ENCODE measurements at places on chromosomes 5 and 9.

DNA sequence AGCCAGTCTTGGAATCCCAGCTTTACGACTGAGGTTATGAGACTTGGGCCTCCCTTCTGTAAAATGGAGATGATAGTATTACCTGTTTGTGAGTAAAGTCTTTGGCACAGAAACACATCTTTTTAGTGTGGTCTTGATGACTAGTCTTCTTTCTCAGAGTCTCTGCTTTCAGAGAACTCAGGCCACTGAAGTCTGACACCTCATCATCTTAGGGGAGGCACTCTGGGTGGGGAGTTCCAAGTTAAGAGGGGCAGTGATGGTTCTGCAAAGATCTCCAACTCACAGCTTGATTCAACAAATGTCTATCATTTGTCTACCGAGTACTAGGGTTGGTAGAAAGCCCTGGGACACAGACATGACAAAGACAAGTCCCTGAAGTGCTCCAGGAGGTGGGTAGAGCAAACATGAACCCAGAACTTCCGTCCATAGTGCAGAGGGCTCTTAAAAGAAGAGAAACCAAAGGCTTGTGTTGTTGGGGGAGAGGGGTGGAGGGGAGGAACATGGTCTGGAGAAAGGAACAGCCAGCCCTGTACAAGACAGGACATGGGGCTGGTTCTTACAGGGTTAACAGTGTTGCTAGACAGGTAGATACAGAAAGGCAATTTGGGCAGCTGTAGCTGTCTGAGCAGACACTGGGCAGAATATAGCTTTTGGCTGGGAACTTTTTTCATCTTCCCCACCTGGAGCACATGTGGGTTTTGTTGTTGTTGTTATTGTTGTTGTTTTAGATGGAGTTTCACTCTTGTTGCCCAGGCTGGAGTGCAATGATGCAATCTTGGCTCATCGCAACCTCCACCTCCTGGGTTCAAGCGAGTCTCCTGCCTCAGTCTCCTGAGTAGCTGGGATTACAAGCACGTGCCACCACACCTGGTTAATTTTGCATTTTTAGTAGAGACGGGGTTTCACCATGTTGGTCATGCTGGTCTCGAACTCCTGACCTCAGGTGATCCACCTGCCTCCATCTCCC, 2.6 kb upstream of the CD14 start:
- no peak for DNase-seq

- no peak for DNase-seq
Measured at GRCh38 chr5:151275803-151276202, 22.8 kb downstream of the GM2A start.

DNA sequence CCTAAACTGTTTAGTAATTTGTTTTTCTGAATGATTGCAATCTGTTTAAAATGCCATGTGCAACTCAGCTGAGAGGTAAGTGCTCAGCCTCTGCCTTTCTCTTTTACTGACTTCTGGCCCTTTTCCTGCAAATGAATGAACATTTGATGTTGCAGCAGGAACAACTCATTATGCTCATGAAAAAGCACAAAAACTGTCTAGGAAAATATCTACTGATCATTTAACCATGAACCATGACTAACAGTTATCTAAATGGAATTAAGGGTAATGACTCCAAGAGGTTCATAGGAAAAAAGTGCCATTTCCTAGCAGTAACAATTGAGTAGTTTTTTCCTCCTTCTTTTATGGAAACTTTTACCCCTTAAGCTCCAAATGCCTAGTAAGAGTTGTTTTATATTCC, 70.6 kb upstream of the ANKH start:
- DNase-seq: no peak

GRCh38 chr9:87507576-87507975, 9.9 kb downstream of the DAPK1 start:
- no peak for DNase-seq

DNA sequence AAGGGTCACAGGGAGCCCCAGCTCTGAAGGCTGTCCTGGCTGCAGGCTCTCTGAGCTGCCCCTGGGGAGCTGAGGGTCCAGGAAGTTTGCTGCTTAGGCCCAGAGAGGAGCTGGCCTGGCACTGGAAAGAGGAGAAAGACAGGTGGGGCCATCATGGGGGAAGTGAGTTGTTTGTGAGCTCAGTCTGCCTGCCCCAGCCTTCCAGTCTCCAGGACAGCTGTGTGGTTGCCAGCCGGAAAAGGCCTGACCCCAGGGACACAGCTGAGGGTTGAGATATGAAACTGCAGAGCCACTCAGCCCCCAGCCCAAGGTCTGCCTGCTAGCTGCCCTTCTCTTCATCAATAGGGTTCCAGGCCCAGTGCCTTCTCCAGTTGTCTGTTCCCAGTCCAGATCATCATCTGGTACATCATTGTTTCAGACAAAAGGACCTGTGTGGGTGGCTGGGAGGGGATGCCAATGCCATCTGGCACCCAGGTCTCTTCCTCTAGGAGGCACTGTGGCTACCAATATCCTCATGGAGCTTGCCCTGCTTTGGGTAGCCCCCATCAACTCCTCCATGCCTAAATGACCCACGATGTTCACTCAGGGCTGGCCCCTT, 4.3 kb upstream of the DDX41 start:
- DNase-seq: no peak

DNA sequence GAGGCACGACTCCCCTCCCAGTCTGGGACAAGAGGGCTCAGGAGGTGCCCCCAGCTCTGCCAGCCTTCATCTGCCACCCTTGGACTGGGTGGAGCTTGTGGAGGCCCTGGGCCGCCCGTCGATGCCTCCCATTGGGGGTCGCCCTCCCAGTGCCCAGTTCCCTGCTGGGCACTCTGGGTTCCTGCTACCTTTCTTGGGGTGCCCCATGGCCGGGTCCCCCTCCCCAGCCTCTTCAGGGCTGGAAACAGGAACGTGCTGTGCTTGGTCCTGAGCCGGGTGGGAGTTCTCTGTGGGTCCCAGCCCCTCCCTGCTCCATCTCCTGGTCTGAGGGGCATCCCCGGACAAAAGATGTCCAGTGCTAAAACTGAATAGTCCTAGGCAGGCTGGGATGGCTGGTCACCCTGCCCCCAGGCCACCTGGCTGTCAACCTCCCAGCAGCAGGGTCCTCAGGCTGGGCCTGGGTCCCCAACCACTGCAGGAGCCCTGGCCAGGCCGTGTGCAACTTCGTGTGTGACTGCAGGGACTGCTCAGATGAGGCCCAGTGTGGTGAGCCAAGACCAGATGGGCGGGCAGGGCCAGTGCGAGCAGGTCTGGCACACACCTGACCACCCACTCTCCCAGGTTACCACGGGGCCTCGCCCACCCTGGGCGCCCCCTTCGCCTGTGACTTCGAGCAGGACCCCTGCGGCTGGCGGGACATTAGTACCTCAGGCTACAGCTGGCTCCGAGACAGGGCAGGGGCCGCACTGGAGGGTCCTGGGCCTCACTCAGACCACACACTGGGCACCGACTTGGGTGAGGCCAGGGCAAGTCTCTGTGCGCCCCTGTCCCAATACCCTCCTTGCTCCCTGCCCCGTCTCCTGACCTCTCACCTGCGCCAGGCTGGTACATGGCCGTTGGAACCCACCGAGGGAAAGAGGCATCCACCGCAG, 784 bp downstream of the MAMDC4 start:
- no peak for DNase-seq

DNA sequence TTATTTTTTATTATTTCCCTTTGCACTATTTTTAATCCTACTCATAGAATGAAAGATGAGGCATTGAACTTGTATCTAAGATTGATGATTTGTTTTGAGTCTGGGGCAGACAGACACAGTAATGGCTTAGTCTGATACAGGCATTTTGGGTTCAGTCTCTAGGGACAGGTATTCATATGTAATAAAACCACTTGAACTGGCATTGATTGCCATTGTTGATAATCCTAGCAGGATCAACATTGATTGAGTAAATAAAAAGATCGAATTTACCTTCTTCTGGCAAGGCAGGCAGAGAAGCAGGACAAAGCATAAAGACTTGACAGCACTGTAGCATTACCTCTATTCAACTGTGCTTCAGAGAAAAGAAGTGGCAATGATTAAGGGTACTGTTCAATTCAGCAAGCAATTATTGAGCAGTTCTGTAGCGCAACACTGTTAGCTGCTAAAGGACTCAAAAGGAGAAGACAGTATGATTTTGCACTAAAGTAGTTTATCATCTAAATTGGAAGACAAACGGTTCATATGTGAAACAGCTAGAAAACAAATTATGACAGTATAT, 144.4 kb downstream of the COMMD10 start:
- no peak for DNase-seq

DNA sequence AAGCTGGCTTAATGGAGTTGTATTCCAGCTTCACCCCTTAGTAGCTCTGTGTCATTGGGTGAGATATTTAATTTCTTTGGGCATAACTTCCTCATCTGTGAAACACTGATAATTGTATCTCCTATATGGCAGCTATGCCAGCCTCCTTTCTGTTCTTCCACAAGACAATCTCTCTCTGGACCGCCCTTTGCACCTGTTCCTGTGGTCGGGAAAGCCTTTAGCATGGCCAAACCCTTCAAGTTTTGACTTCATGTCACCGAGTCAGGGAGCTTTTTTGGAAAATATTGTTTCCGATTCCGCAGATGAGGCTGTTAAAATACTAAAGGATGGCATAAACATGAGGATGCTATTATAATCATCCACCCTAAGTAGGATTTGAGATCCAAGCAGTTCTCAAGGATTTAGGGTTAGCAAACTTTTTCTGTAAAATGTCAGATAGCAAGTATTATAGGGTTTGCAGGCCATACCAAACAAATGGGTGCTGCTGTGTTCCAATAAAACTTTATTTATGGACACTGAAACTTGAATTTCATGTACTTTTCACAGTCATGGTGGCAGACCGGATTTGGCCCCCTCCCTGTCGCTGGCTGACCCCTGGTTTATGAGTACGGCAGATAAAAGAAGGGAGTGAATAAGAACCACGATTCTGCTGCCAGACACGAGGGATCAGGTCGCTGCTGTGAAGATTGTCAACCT, 695 bp upstream of the NDFIP1 start:
- DNase-seq: peak; percentile 99

- no peak for DNase-seq
Measured at GRCh38 chr5:142819292-142819691, 49.1 kb downstream of the ARHGAP26 start.

DNA sequence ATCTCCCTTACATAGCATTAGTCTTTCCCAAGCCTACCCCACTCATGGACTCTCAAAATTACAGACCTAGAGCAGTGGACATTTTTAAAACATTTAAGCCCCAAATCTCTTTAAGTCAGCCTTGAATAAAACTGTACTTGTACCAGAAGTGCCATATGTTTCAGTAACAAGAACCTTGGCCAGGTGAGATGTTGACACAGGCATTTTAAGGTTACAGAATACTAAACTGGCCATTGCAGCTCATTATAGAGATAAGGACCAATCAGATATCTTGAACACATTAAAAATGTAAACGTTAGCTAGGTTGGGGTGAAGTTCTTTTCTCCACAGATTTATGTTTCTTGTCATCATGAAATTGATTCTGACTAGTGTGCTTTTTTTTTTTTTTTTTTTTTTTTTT, 103.8 kb upstream of the MIER3 start:
- DNase-seq: no peak

GRCh38 chr5:151773951-151774350, 2.2 kb downstream of the G3BP1 start:
- peak; percentile 55 for DNase-seq

DNA sequence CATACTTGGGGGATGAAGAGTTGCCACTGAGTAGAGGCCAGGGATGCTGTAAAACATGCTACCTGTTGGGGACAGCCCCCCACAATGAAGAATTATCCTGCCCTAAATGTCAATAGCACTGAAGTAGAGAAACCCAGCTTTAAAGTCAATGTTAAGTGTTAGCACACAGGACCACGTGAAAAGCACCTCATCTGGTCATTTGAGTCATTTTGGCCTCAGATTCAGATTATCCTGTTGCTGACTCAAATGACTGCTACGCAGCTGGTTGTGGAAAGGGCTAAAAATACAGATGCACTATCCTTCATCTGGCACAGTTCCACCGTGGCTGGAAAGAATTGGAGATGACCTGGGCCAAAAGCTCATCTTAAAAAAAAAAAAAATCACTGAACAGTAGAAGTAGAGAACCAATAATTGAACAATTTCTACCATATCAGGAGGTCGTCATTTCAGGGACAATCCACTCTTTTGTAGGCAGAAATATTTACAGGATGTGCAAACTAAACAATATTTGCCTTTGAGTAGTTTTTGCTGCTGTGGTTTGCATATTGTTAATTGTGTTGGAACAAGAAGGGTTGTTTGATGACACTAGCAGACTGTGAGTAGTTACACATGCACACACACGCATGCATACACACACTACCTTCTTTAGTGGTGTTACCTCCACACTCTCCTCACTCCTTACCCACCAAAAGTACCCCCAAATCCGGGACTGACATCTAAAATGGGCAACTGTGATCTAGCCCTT, 195.3 kb upstream of the KLF9 start:
- DNase-seq: no peak

GRCh38 chr5:179281694-179282093, 63.6 kb downstream of the ADAMTS2 start:
- DNase-seq: no peak

DNA sequence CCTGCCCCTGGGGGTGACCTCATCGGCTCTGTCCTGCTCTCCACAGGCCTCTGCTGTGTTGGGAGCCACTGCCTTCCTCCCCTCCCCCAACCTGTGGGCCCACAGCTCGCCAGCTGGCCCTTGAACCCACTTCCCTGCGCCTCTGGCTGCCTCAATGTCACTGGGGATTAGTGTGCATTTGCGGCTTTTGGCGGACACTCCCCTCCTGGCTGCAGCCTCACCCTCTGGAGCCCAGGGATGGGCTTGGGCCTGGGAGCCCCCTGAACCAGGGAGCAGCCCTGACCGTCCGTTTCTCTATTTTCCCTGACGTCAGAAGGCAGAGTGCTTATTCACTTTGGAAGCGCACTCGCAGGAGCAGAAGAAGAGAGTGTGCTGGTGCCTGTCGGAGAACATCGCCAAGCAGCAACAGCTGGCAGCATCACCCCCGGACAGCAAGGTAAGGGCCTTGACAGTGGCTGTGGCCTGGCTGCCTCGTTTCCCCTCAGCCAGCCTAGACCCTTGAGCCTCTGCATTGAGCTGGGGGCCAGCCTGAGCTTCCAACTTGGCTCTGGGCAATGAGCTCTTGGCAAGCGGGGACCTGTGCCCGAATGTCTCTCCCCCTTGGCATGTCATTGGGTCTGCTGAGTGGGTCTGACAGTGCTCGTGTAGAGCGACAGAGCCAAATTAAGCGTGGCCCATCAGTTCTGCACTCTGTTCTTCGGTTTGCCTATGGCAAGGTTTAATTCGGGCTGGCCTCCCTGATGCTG, 73.1 kb downstream of the RGS3 start:
- DNase-seq: no peak

DNA sequence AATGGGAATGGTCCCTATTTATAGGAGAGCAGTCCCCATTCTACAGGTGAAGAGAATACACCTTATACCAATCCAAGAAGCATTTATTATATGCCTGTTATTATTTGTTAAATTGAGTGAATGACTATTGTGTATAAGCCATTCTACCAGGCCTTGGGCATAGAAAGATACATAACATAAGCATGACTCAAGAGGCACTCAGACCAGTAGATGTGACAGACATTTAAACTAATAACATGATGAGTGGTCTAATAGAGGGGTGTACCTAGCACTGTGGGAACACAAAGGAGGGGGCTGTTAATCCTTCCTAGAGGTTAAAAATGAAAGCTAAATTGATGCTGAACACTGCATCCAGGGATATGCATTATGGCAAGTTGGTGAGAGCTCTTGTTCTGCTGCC, 145.0 kb upstream of the TNC start:
- no peak for DNase-seq

- DNase-seq: no peak
Measured at GRCh38 chr5:73987915-73988314, 361.9 kb downstream of the ARHGEF28 start.

GRCh38 chr9:6214434-6214833, 1.2 kb upstream of the IL33 start:
- no peak for DNase-seq
